Stimulated activated CD8-positive, alpha-beta memory T cell treated with anti-CD3 and anti-CD28 coated beads, Interleukin-7, amount 100 ng/mL, for 1 hour (primary cell): ENCODE measurements at places on chromosomes 6 and 20.

DNA sequence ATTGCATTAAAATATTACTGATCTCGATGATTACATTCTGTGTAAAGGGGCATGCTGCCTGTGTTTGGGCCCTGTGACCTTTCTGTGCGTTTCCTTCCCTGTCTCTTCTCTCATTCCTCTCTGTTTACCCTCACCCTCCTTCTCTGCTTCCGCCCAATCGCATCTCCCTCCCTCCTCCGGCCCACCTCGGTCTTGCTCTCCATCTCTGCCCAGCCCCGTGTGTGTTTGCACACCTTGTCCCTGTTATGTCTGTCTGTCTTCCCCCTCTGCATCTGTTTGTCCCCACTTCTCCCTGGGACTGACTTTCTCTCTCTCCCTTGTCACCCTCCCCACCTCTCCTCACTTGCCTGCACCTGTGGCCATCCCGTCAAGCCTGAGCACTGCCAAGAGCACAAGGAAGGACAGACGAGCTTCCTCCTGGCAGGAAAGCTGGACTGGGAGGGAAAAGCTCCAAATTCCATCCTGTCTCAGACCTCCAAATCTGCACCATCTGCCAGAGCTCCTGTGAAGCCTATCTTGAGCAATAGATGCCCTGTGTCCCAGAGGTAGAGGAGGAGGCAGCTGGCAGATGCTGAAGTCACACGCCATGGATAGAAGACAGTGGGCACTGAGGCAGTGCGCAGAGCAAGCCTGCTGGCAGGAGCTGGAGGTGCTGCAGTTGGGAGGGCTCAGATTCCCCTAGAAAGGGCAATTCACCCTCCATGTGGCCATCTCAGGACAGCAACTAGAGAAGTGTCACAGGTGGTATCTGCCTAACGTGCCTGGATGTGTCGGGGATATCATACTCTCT is 172.3 kb downstream of the PTPRT start:
- DNase-seq: no peak

GRCh38 chr6:114605656-114606055 is 262.8 kb upstream of the HS3ST5 start:
- DNase-seq: no peak

- no peak for DNase-seq
These were observed 116.0 kb upstream of the SLC35B3 start for GRCh38 chr6:8551386-8551785.

DNA sequence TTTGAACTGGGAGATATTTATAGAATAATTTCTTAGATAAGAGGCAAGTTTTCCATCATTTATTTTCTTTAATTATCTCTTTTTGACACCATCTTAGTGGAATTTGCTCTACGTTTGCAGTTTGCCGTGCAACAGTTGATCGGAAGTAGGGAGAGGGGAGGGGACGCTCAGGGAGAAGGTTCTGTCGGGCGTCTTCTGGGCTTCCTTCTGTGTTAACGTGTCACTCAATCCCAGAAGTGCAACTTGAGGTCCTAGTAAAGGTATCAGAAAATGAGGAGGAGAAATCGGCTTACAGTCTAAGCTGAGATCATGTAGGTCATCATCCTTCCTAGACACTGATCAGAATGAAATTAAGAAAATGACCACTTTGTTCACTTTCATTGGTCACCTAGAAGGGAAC is 149.0 kb upstream of the SNX9 start:
- DNase-seq: no peak

- DNase-seq: no peak
These were observed 3.0 kb downstream of the RRP36 start for GRCh38 chr6:43024436-43024835.

GRCh38 chr6:42104095-42104803 is 38.2 kb downstream of the C6orf132 start:
- peak; percentile 44 for DNase-seq

DNA sequence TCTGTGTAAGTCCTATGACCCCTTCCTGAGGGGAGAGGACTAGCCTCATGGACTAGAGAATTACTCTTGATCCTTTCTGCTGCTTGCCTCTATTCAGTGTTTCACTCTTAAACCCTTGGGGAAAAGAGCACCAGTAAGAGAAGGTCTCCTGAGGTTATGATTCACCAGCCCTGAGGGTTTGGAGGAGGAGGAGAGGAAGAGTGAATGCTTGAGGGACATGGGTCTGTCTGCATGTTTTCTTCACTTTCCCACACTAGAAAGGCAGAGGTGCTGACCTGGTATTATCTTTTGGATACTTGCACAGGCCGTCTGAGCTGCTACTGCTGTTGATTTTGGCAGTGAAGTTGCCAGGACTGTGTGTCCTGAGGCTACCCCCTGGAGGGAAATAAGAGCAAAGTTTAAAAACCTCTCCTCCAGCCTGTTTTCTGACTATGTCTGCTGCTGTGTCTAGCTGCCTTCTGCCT is 78.3 kb downstream of the CD109 start:
- no peak for DNase-seq

DNA sequence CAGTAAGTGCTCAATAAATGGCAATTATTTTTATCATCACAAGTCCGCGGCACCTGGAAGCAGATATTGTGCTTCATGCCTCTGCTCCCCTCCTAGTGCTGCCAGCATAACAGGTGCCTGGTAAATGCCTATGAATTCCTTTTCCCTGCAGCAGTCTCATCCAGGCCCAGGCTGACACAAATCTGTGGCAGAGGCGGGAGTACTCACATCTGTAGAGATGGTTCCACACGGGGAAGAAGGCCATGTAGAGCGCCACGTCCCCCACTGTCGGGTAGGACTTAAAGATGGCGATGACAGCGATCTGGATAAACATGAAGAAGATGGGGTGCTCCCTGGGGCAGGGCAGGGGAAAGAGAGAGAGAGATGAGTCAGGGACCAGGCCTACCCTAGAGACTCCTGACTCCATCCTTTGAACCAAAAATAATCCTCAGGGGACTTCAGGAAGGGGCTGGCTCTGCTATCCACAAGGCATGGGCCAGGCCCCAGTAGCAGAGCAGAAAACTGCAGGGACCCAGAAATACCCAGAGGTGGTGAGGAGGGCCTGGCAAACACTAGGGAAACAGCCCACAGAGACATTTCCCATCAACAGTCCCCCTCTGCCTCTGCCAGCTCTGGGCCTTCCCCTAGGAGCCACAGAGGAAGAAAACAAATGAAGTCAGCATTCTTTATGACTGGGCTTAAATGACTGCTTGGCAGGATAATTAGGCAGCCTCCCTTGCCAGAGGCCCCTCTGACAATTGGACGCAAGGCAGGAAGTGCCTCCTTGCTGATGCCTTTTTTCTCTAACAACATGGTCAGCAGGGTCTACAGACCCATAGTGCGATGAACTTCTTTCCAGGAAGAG is 23.0 kb downstream of the MAP1LC3A start:
- DNase-seq: no peak

GRCh38 chr20:37656945-37657344 is 36.9 kb upstream of the CTNNBL1 start:
- DNase-seq: no peak

DNA sequence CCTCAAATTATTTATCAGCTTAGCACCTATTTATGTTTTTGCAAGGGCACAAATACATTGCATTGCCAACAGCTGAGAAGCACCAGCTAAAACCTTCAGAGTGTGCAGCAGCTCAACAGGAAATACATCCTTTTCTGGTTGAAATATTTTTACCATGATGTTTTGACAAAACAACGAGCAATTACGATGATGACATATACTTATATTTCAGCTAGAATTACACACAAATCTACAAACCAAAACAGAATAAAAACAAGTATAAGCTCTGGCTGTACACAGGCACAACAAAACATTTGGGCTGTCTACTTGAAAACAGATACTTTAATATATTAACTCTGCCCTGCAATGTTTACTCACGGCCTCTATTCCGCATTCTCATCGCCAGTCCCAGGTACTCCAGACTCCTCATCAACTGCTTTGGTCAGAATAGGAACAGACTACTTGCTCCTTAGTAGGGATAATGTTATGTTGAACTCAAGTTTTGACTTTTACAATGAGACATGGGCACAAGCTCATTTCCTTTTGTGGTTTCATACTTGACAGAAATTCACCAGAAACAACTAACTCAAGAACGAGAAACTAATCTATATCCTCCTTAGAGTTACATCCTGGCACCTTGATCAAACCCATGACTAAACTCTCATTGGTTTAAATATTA is 377.6 kb downstream of the ESR1 start:
- no peak for DNase-seq

GRCh38 chr6:11754625-11755271 is 23.9 kb downstream of the ADTRP start:
- no peak for DNase-seq

DNA sequence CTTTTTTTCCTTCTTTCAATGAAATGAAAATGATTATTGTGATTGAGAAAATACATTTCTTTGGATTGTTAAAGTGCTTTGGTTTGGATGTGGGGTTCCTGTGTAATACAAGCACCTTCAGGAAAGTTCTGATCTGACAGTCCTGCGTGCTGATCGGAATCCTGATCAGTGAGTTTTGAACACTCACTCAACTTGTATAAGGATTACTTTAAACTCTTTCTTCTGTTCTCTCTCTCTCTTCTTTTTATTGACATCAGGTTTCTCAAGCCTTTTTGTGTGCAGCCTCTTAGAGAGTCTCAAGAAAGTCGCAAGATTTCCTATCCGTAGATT is 710 bp downstream of the TINAG start:
- no peak for DNase-seq

DNA sequence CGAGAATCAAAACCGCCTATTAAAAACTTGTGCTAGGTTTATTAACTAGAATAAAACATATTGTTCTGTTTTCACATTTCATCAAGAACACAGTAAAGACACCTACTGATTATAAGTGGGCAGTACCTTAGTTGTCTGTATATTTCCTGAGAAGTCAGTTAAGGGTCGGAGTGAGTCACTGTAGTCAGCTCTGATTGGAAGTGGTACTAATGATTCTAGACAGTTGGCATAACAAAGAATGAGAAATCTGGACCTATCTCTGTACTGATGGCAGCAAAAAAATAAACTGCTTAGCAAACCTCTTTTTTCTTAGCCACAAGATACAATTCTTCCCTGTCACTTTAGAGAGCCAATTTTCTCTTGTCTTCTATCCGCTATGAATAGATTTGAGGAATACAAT is 387.3 kb upstream of the ADGRB3 start:
- no peak for DNase-seq

DNA sequence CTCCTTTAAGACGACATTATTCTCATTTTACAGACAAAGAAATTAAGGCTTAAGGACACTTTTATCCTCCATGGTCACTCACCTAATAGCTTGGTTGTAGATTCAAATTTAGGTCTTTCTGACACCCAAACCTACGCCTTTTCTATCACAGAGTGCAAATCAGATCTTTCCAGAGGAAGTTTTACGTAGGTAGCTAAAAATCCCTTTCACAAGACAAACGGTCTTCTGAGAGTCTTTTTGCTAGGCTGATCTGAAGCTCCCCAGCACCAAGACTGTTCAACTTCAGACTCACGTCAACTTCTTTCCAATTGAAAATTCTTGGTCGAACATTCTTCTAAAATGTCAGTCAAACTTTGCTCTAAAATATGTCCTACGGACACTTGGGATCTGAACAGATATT is 46.5 kb downstream of the BLOC1S5 start:
- no peak for DNase-seq

DNA sequence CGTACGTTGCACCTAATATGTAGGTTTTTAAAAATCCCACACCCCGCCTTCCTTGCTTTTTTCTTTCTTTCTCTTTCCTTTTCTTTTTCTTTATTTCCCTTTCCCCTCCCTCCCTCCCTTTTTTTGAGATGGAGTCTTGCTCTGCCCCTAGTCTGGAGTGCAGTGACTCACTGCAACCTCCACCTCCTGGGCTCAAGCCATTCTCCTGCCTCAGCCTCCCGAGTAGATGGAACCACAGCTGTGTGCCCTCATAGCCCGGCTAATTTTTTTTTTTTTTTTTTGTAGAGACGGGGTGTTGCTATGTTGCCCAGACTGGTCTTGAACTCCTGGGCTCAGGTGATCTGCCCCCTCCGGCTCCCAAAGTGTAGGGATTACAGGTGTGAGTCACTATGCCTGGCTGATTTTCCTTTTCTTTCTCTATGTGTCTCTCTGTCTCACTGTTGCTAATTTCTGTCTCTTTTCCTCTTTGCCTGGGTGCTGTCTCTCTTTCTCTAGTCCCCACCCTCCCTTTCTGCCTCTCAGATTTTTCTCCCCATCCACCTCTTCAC is 61.2 kb downstream of the SRC start:
- DNase-seq: no peak

DNA sequence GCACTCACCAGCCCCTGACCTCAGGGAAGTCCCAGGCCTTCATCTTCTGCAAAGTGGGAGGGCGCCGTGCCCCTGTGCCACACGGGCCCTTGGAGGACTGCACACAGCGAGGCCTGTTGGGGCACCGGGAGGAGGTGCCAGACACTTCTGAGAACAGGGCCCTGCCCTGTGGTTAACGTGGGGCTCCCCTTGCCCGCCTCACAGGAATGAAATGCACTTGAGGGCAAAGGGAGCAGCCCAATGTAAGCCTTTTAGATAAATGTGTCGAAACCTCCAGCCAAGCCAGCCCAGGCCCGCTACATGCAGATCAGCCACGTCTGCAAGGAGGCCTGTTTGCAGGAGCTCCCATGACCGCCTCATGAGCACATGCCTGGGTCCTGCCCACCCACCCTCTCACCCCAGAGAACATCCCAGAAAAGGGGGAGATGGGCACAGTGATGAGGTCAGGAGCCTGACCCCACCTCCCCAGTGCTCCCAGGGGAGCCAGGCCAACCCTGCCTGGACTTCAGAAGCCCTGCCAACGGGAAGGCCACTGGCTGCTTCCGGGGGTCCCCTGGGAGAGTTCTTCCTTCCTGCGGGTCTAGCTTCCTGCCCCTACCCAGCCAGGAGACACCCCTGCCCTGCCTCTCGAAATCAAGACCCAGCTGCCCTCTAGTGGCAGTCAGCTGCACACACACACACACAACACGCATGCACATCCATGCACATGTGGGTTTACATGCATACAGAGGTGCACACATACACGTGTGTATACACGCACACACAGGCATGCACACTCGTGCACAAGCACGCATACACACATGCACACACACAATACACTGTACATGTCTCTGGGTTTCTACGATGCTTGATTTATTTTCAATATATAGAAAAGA is 178.7 kb downstream of the TAF4 start:
- DNase-seq: no peak

DNA sequence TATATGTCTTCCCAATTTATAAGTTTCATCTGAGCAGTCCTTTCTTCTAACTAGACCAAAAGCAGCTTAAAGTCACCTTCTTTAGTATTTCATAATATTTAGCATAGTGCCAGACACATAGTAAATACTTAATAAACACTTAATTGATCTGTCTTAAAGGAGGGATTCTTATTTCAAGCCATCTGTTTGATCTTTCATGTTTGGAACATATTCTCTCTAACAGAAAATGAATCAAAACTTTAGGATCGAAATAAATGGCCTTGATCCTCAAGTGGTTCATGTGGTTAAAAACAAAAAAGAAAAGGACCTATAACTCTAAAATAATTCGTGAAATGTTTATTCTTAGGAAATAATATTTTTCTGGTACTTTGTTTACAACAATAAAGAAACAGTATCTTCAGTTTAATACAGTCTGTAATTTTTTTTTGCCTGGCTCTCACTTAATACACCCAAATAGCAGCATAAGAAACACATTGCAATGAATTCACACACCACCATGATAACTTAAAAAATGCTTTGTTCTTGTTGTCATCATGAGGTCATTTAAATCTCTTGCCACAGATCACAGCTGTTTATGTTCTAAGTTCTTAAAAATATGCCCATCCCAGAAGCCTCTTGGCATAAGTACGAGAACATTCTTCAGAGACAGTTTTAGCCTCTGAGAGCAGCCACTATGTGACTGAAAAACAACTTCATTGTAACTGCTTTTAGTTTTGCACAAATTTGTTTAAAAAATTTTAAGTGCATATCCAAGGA is 48.1 kb downstream of the ESF1 start:
- no peak for DNase-seq

- no peak for DNase-seq
These were observed 77.9 kb downstream of the PHF20 start for GRCh38 chr20:35849706-35850105.

GRCh38 chr20:53098621-53099020 is 126.5 kb downstream of the TSHZ2 start:
- no peak for DNase-seq
